ENCODE measurements at places on chromosomes 11 and 22.

GRCh38 chr11:117278347-117278746 is 12.8 kb upstream of the BACE1-AS start:
- no peak for DNase-seq

DNA sequence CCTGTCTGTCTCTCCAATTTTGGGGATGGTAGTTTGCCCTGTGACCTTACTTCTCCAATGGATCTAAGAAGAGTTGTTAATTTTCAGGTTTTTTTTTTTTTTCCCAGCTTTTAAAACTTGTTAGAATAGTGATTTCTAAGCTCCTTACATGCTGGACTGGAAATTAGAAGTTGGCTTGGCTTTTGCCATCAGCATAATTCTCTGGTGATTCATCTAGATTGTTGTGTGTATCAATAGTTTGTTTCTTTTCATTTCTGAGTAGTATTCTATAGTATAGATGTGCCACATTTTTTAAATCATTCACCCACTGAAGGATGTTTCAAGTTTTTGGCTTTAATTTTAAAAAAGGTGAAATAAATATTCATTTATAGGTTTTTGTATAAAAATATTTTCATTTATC is 51.4 kb downstream of the ADAMTS15 start:
- no peak for DNase-seq

DNA sequence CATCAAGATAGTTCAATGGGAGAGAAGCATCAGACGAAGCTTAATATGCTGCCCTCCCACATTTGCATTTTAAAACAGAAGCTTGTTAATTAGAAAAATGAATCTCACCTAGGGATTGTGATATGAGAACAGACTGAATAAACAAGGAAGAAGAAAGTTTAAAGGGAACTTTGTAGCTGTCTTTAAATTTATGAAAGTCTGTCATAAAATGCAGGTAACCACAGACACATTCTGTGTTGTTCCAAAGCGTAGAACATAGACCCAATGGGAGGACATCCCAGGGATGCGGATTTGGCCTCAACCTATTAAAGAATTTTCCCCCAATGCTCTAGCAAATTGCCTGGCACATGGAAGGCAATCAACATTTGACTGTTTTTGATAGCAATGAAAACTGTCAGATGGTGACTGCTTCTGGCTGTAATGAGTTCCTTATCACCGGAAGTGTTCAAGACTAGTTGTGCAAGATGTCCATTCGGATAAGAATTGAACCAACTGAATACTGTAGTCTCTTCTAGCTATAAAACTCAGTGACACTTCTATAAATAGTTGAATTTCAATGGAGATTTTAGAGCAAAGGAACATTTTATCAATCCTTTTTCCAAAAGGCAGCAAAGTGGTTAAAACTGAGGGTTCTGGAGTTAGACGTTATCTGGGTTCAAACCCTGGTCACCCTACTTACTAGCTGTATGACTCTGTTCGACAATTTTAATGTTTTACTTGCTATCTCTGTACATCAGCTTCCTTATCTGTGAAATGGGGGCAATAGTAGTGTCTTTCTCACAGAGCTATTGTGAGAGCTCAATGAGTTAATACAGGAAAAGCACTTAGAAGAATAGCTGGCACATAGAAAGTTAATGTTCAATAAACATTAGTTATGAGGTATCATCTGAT is 64.9 kb downstream of the LIF start:
- DNase-seq: no peak

DNA sequence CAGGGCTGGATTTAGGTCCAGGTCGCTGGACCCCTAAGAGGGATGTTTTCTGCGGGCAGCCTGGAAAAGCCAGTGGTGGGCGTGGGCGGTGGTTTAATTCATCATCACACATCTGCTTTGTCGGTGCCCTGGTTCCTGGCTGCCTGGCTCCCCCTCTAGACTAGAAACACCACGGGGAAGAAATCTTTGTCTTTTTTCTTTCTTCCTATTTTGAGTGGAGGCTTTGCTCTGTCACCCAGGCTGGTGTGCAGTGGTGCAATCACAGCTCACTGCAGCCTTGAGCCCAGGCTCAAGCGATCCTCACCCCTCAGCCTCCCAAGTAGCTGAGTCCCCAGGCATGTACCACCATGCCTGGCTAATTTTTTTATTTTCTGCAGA is 86.6 kb upstream of the LINC01488 start:
- DNase-seq: no peak

DNA sequence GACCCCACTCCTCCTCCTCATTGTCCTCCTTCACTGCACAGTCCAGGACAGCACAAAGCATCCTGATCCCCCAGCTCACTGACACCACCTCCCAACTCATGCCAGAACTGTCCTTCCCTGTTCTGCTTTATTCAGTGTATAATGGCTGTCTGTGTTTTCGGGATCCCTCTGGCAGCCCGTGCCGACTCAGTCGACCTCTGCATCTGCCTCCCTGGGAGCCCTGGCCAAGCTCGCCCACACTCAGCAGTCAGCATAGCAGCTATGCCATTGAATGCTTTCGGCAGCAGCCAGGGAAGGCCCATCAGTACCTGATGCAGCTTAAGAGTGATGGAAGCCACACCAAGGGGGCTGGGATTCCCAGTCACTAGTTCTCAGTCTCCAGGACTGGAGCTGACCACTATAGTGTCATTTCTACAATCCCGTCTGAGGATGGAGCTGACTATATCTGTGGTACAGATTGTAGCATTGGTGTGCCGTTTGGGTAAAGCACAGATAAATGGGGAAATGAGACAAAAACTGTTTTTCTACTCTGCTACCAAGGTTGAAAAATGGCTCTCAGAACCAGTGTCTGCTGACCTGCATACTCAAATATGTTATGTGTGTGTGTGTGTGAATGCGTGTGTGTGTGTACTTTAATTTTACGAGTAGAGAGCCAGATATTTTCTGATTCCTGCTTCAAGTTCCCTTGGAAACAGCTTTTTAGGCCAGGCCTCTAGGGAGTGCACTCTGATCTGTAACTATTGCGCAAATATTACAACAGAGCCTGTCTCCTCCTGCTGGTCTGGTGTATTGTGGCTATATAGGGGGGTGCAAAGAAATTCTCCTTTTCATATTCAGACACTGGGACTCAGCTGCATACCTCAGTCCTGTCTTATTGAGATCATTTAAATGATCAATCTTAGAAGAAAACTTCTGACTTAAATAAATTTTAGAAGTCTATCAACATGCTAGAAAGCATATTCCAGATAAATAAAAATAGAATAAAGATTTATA is 78.8 kb upstream of the TOP3B start:
- no peak for DNase-seq

DNA sequence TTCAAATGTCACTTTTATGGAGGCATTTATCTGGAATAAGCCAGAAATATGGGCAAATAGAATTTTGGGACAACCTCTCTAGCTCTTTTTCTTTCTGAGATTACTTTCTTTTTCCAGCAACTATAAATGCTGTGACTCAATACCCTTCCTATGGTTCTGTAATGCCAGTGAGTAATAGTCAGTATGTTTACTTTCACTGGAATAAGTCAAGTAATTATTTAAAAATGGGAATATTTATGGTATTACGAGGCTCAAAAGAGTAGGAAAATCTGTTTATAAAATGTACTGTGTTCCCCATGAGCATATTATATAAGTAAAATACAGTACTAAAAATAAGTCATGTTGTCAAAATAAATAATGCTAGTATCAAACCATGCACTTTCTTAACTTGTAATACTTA is 750.5 kb downstream of the LUZP2 start:
- peak; percentile 33 for DNase-seq

GRCh38 chr22:28450109-28450508 is 229.5 kb downstream of the TTC28 start:
- no peak for DNase-seq

GRCh38 chr11:60966890-60967289 is 4.6 kb upstream of the CD6 start:
- DNase-seq: no peak

DNA sequence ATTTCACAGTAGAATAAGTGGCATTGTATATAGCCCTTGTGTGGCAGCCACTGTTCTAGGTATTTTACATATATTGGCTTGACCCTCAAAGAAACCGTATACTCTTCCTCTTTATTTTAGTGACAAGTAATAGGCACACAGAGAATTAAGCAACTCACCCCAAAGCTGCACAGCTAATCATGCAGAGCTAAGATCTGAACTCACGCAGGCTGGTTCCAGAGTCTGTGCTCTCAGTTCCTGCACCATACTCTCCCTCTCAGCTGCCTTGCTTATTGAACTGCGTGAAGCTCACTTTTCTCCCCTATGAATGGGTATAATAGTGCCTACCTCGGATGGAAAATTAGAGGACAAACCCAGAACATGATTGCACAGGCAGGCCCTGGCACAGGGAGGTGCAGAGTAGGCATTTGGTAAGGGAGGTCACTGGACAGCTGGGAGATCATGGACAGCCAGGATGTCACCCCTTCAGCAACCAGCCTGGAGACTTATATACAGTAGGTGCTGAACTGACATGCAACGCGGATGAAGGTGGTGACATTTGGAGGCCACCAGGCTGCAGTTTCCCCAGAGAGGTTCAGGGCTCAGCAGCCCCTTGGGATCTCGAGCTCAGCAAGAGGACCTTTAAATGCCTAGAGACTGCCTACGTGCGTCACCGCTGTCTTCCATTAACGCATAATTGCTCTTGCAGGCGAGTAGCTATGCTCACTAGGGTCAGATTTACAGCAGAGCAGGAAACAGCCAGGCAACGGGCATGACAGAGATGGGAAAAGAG is 78.4 kb upstream of the TP53I11 start:
- no peak for DNase-seq

- DNase-seq: no peak
Observed at GRCh38 chr11:134741453-134742223, 329.6 kb upstream of the B3GAT1 start.

DNA sequence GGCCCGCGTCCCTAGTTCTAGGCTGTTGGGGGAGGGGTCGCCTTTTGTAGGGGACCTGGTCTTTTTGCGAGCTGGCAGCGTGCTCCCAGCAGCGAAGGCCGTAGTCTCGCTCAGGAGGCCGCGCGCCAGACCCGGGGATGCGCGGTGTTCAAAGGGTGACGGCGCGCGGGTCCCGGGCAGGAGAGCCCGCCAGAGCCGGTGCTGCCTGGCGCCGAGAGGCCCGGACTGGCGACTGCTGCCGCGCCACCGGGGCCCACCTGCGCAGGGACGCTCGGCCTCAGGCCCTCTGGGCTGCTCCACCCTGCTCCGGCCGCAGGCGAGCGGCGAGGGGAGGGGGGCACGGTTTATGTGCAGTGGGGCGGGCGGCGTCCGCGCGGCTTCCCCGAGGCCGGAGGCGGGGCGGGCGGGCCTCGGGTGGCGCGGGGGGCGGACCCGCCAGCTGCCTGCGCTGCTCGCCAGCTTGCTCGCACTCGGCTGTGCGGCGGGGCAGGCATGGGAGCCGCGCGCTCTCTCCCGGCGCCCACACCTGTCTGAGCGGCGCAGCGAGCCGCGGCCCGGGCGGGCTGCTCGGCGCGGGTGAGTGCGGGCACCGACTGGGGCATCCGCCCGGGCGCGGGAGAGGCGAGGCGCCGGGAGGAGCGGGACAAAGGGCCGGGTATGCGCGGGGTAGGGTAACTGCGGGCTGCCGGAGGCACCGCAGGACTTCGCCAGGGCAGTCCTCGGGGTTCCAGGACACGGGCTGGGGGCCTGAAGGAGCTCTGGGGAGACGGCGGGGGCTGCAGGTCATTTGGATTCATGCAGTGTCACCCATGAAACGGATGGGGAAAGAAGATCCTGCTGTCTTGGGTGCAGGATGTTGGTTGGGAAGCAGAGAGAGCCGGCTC is at the start of gene PRSS23:
PRSS23 (plus strand) TSS at position 467 of the 884 bp plus-strand sequence. CDS start 7,102 bp downstream, outside the sequence.
- DNase-seq: no peak

- no peak for DNase-seq
Observed at GRCh38 chr22:48353116-48353947, 1474.3 kb downstream of the BRD1 start.

DNA sequence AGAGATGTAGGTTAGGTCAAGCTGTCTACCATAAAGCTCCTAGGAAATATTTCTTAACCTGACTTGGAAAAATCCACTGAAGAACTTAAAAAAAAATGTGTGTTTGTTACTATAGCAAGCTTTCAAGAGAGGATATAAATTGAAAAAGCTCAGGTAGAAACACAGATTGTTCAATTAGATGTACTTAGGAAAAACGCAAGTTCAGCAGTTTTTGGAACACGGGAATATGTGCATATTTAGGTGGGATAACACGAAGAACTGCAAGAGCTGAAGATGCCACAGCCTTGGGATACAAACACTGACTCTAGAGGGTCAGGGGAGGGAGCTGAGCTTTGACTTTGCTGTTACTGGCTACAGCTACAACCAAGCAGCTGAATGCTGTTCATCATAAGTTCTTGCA is 77.8 kb upstream of the FSHB start:
- no peak for DNase-seq

- DNase-seq: no peak
Observed at GRCh38 chr11:36048496-36049247, 104.8 kb downstream of the LDLRAD3 start.

GRCh38 chr22:47018010-47018910 is 255.8 kb downstream of the TBC1D22A start:
- DNase-seq: no peak

DNA sequence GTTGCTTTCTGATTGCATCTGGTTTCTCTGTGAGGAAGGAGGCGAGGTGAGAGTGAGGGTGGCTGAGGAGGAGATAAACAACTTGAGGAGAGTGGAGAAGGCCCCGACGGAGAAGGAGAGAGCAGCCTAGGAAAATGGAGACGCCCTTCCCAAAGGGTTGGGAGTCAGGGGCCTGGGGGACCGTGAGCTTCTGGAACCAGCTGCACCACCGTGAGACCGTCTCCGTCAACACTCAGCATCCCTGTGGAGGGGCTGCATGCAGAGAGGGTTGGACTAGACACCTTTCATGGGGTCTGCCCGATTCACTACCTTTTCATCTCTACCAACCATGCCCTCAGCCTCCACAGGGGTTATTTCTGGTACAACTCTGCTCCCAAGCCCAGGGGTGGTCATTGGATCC is 13.3 kb upstream of the KMT5B start:
- no peak for DNase-seq

GRCh38 chr11:28963187-28963586 is 855.0 kb downstream of the METTL15 start:
- no peak for DNase-seq

- no peak for DNase-seq
Observed at GRCh38 chr11:9680028-9680427, 16.2 kb downstream of the SWAP70 start.

GRCh38 chr11:123775715-123776549 is 21.6 kb upstream of the OR6X1 start:
- DNase-seq: no peak

GRCh38 chr11:78100676-78101472 is 21.2 kb upstream of the NDUFC2 start:
- DNase-seq: no peak
